ENCODE measurements at places on chromosomes 16 and 17. TPM values are rescaled to one million over a fixed set of nuclear protein-coding genes. Genes with fewer than 3 reads are reported as not detected.

The TEKT5 gene
- not detected for total RNA-seq

The CNTNAP1 gene
- 0.61 TPM for total RNA-seq

The RNF157 gene
- 73.0 TPM for total RNA-seq

The HOXB3 gene
- total RNA-seq, result 11.9 TPM

The CACNG4 gene
- total RNA-seq, result not detected

The SRCIN1 gene
- total RNA-seq, result 0.26 TPM

The CDYL2 gene
- 60.8 TPM for total RNA-seq

DNA sequence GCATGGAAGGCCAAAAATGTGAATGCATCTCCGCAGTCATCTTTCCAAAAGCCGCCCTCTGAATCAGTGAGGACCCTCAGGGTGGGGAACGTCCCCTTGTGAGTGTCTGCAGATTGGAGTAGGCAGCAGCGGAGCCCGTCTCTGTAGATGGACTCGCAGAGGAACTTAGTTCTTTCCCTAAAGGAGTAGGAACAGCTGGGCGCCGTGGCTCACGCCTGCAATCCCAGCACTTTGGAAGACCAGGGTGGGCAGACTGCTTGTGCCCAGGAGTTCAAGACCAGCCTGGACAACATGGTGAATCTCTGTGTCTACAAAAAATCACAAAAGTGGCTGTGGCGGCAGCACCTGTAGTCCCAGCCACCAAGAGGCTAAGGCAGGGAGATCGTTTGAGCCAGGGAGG lies 53.7 kb downstream of the WDR45B start:
- H3K27me3 ChIP-seq, result no peaks in the 10 kb centered on the region
- peaks cover 18% of the 10 kb centered on the region for H3K36me3 ChIP-seq
- no peak for DNase-seq
- H3K4me1 ChIP-seq, result peaks cover 34% of the 10 kb centered on the region
- no peak overlapping the region for H3K4me3 ChIP-seq
- H3K27ac ChIP-seq, result peak overlapping the region; percentile 43

DNA sequence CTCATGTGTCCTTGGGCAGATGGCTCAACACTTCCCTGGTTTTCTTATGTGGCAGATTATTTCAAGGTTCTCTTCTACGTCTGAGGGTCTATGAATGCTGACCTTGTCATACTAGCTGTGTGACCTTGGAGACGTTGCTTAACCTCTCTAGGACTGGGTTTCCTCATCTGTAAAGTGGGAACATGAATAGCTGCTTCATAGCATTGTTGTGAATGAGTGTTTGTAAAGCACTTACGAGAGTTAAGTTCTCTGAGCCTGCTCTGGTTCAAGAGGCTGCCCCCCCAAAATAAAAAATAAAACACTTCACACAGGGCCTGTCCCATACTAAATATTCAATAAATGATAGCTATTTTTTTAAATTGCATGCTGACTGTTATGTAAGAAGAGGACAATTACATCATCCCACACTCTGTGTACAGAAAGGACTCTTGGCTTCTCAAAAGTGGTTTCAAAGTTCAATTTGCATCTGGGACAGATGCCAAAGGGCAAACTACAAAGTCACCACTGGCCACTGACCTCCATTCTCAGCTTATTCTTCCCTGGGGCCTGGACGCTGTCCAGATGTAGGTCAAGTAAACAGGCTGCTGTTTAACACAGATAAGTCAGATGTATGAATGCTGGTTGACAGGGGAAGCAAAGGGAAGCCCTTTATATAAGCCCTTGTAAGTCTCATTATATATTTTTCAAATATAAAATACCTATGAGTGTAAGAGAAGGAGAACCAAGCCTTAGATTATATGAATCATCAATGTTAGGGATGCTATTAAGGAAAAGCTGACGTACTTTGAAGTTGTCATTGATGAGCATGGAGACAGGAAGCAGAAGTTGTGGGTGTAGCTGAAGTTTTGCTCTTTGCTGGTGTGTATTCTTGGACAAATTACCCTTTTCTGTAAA lies 15.4 kb upstream of the NDEL1 start:
- H3K27ac ChIP-seq, result no peak overlapping the region
- peaks cover 76% of the 10 kb centered on the region for H3K27me3 ChIP-seq
- H3K36me3 ChIP-seq, result no peaks in the 10 kb centered on the region
- no peak for DNase-seq
- no peaks in the 10 kb centered on the region for H3K4me1 ChIP-seq

GRCh38 chr17:64661726-64661975 lies 456 bp downstream of the SMURF2 start:
- peak overlapping the region; percentile 98 for H3K4me3 ChIP-seq
- H3K4me1 ChIP-seq, result peaks cover 33% of the 10 kb centered on the region
- H3K27ac ChIP-seq, result peak overlapping the region; percentile 92
- peaks cover 4% of the 10 kb centered on the region for H3K36me3 ChIP-seq

DNA sequence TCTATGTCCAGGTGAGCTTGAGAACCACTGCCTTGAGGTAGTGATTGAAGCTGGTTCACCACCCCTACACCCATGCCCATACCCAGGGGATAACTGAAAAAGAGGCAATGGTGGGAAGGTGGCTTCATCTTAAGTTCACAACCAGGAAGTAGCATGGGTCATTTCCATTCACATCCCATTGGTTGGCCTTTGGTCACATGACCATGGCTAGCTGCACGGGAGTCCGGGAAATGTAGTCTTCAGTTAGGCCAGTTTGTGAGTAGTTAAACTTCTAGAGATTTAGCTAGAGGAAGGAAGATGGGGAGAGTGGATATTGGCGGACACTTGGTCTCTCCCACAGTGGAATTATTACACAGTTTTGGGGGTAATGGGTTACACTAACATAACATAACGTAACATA lies 92.9 kb downstream of the RGS9 start:
- H3K4me3 ChIP-seq, result peak overlapping the region; percentile 59
- H3K27ac ChIP-seq, result peak overlapping the region; percentile 92
- peaks cover 44% of the 10 kb centered on the region for H3K4me1 ChIP-seq
- no peak for DNase-seq
- peaks cover 18% of the 10 kb centered on the region for H3K27me3 ChIP-seq

DNA sequence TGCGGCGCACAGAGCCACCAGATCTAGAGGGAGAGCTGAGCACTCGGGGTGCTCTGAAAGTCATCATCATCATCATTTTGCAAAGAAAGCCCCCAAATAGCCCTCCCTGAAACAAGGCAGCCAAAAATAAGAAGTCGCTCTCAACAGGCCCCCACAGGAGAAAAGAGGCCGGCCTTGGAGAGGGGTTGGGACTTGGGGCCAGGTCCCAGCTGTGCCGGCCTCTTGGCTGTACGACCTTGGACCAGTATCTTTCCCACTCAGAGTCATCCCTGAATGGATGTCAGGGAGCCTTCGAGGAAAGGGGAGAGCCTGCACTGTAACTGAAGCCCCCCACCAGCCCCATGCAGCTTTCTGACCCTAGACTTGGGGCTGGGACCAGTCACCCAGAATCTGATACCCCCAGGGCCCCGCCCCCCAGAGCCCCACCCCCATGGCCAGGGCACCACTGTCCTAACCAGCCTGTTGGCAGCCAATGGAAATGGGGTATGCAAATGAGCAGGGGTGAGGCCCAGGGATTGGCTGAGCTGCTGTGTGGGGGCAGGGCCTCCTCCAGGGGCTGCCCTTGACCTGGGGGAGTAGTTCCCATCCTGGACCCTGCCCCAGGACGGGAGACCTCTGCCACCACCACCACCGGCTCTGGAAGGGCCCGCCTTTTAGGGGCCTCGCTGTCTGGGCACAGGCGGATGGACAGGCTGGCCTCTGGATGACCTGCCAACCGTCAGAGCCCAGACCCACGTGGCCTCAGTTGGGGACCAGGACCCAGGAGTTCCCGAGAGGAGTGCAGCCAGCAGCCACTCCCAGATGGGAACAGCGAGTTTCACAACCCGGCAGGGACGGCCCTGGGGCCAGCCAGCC lies 15.4 kb downstream of the ZFPM1 start:
- no peaks in the 10 kb centered on the region for H3K36me3 ChIP-seq
- H3K27me3 ChIP-seq, result no peaks in the 10 kb centered on the region
- H3K4me3 ChIP-seq, result no peak overlapping the region
- H3K4me1 ChIP-seq, result peaks cover 37% of the 10 kb centered on the region

- peaks cover 10% of the 10 kb centered on the region for H3K4me1 ChIP-seq
- peaks cover 77% of the 10 kb centered on the region for H3K27me3 ChIP-seq
- H3K27ac ChIP-seq, result peak overlapping the region; percentile 38
- peaks cover 2% of the 10 kb centered on the region for H3K36me3 ChIP-seq
- no peak for DNase-seq
Measured at GRCh38 chr17:81401723-81402529, 6.7 kb downstream of the BAHCC1 start.
